ENCODE measurements at places on chromosomes 11 and 22. TPM values are rescaled to one million over a fixed set of nuclear protein-coding genes. Genes with fewer than 3 reads are reported as not detected.

- no peak overlapping the region for H3K4me3 ChIP-seq
- DNase-seq = peak; percentile 19
- H3K27me3 ChIP-seq = no peaks in the 10 kb centered on the region
Observed at GRCh38 chr22:49400136-49400940, 427.3 kb downstream of the BRD1 start.

GRCh38 chr22:49769691-49770546, 57.8 kb downstream of the BRD1 start:
- no peaks in the 10 kb centered on the region for H3K4me1 ChIP-seq
- H3K27me3 ChIP-seq = no peaks in the 10 kb centered on the region
- no peak overlapping the region for H3K27ac ChIP-seq
- H3K4me3 ChIP-seq = no peak overlapping the region
- H3K36me3 ChIP-seq = peaks cover 36% of the 10 kb centered on the region

DNA sequence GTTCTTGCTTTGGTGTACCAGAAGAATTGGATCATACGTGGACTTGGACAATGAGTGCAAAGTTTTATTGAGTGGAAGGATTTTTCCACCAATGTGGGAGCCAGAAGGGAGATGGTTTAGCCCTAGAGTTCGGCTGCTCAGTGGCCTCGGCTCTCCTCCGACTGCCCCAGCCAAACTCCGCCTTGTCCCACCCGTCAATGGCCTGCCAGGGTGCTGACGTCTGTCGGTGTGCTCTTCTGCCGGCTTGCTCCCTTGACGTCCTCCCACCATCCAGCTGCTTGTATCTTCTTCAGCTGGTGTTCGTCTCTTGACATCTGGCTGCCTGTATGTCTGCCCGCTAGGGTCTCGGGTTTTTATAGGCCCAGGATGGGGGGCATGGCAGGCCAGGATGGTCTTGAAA, 154.8 kb downstream of the APOL5 start:
- DNase-seq = no peak
- H3K27me3 ChIP-seq = no peaks in the 10 kb centered on the region
- H3K4me1 ChIP-seq = no peaks in the 10 kb centered on the region
- H3K27ac ChIP-seq = no peak overlapping the region

GRCh38 chr22:48920776-48921241, 906.9 kb downstream of the BRD1 start:
- no peaks in the 10 kb centered on the region for H3K27me3 ChIP-seq
- no peak overlapping the region for H3K4me3 ChIP-seq
- DNase-seq = no peak
- H3K27ac ChIP-seq = no peak overlapping the region
- H3K4me1 ChIP-seq = no peaks in the 10 kb centered on the region

Gene JHY
- 3.1 TPM for total RNA-seq

Gene WNT7B
- total RNA-seq = not detected

Gene LRRC74B
- total RNA-seq = not detected

GRCh38 chr11:113375402-113375801, 12.2 kb upstream of the ANKK1 start:
- no peak for DNase-seq
- H3K36me3 ChIP-seq = no peaks in the 10 kb centered on the region
- no peaks in the 10 kb centered on the region for H3K27me3 ChIP-seq

GRCh38 chr22:43007519-43008102, 7.3 kb downstream of the PACSIN2 start:
- H3K4me3 ChIP-seq = no peak overlapping the region
- peaks cover 70% of the 10 kb centered on the region for H3K4me1 ChIP-seq
- DNase-seq = peak; percentile 84
- no peaks in the 10 kb centered on the region for H3K27me3 ChIP-seq
- H3K27ac ChIP-seq = peak overlapping the region; percentile 73
- no peaks in the 10 kb centered on the region for H3K36me3 ChIP-seq

DNA sequence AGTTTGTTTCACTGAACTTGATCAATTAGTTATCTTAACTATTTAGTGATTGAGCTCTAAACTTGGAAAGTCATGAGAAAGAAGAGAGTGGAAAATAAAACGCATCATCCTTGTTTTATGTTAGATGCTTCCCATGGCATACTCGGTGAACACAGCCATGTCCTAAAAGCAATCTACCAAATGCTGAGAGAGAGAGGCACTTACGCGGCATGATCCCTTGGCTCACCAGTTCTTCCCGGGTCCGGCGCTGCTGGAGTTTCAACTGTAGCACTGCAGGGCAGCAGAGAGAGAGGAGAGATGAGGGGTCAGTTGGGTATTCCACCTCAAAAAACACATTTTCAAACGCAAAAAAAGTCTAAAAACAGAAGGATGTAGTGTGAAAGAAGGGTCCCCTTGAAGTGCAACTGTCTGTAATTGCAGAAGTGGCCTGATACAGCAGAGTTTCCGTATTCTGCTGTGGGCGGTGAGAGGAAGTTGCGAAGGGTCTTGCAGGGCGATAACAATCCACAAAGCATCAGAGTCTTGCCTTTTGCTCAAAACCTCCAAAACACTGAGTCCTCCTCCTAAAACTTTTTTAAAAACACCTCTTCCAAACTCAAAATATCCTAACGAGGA, 92.7 kb downstream of the SGSM3 start:
- no peaks in the 10 kb centered on the region for H3K36me3 ChIP-seq
- H3K27ac ChIP-seq = peak overlapping the region; percentile 61
- H3K27me3 ChIP-seq = no peaks in the 10 kb centered on the region
- H3K4me3 ChIP-seq = peak overlapping the region; percentile 41
- DNase-seq = no peak
- H3K4me1 ChIP-seq = no peaks in the 10 kb centered on the region

Gene PHLDB1
- 114 TPM for total RNA-seq

Gene APOL4
- 3.3 TPM for total RNA-seq

DNA sequence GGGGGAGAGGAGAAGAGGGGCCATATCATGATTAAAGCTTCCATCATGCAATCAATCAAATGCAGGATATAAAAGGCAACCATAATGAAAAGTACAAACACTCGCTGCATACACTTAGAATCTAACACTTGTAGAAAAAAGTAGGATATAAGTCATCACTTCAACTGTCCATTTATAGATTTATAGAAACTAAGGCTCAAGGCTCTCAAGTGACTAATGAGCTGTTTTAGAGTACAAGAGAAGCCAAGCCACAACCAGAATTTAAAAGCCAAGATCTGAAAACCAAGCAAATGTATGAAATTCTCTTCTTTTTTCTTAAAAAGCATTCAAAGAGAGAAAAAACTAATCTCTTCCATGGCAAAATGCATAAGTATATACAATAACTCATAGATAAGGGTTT, 160.2 kb upstream of the BLID start:
- no peak overlapping the region for H3K4me3 ChIP-seq
- H3K27ac ChIP-seq = no peak overlapping the region
- H3K36me3 ChIP-seq = no peaks in the 10 kb centered on the region
- no peaks in the 10 kb centered on the region for H3K4me1 ChIP-seq
- no peaks in the 10 kb centered on the region for H3K27me3 ChIP-seq

Data from Peyer's patch (tissue), 4 donors.